Ecto neural progenitor cell (in vitro differentiated cells): ENCODE measurements at places on chromosomes 2 and 18.

- DNase-seq, result no peak
Observed at GRCh38 chr2:238090887-238091286, 9.3 kb upstream of the ESPNL start.

GRCh38 chr2:86055314-86055713 lies 50.4 kb downstream of the POLR1A start:
- DNase-seq, result no peak

DNA sequence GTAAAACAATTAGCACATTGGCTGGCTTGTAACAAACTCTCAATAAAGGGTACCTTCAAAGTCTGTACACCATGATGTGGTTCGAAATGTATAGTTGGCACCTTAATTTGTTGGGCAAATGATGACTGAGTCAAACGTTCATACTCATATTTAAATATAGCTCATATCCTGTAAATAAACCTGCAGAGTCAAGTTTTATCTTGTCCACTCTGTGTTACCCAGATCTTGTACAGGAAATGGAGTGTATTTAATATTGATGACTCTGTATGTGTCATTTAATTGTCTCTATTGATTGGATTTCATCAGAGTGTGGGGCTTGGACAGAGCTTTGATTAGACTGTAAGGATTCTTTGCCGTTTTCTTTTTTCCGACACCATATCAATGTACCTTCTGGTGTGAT lies 805.6 kb upstream of the ZEB2 start:
- DNase-seq, result no peak

GRCh38 chr2:28102455-28102874 lies 211.9 kb downstream of the BABAM2 start:
- no peak for DNase-seq

DNA sequence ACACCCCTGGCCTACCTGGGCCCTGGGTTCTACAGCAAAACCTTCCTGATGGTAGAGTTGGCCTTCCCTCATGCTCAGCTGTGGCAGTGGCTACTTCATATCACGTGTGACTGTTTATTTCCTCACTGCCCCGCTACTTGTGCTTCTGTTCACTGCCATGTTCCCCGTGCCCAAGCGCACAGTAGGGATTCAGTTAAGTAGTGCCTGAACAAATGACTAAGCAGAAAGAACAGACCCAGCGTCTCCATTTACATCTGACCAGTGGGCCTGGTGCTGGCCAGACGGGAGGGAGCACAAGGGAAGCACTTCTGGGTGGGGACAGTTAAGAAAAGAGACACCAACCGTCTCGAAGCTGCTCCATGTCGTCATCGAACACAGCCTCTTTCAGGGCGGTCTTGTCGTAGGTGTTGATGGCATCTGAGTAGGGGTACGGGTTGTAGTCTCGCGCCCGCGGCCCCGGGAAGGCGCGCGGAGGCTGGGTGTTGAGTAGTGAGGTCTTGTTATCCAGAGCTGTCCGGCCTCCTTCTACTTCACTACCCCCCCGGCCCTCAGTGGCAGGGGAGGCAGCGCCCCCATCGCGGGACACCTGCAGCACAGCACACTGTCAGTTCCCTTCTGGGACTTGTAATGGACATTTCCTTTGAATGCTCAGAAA lies 82.4 kb upstream of the TFCP2L1 start:
- no peak for DNase-seq

- no peak for DNase-seq
Observed at GRCh38 chr18:63433334-63433866, 11.1 kb upstream of the VPS4B start.

DNA sequence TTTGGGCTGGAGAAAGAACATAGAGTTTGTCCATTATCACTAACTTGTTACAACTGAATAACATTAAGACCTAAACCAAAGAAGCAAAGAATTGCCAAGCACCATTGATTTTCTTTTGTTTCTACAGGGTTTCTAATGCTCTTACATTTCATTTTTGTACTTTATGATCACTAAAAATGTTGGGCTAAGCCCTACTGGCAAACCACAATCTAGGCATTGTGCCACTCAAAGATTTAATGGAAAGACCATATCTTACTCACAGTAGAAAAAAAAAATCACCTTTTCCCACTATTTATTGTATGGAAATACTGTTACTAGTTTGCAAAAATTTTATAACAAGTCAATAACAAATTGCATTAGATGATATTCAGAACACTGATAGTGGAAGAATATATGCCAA lies 447.4 kb upstream of the PKDCC start:
- DNase-seq, result no peak

DNA sequence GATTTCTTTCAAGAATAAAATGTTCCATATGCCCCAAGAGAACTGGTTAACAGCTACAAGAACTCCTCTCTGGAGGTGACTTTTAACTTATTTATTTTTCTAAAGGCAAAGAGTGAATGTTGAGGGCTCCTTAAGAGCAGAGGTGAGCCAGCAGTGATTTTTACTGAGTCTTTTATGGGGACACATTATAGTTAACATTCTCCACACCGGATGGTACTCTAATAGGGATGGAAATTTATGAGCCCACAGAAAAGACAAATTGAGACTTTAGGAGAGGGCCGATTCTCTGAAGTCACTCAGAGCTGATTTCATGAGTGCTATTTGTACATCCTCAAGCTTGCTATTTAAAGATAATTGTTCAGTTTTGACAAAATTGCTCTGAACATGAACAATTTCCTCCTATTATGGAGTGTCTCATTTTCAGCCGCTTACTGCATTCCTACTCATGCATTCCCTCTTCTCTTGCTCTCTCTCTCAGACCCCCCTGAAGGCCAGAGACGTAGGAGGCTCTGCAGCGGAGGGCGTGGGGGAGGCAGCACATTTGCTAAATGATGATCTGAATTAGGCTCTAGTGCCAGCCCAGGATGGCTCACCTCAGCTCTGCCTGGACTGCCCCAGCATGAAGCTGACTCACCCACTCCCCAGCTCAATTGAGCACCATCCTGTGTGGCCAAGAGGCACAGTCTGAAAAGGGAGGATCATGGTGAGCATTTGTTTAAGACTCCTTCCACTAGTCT lies 5.9 kb upstream of the RPL37A start:
- DNase-seq, result no peak
